NCI-H187 (cell line): ENCODE measurements at places on chromosomes 16 and 17.

DNA sequence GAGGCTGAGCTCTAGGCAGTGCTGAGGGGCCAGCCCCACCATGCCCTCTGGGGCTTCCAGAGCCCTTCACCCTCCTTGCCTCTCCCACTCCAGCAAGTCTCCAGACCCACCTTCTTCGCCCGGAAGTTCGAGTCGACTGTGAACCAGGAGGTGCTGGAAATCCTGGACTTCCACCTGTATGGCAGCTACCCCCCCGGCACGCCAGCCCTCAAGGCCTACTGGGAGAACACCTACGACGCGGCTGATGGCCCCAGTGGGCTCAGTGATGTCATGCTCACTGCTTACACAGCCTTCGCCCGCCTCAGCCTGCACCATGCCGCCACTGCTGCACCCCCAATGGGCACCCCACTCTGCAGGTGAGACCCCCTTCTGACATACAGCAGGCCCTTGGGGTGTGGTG is 10.5 kb downstream of the XYLT2 start:
- DNase-seq, result no peak

GRCh38 chr16:16143038-16143763 is 80.1 kb downstream of the ABCC6 start:
- no peak for DNase-seq

DNA sequence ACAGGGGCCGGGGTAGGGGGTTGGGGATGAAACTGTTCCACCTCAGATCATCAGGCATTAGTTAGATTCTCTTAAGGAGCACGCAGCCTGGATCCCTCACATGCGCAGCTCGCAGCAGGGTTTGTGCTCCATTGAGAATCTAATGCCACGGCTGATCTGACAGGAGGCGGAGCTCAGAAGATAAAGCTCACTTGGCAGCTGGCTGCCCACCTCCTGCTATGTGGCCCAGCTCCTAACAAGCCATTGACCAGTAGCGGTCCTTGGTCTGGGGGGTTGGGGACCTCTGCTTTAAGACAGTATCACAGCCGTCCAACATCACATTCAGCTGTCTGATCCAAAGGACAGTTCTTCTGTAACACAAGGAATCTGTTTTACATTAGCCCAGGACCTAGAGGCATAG is 62.5 kb downstream of the SLC39A11 start:
- DNase-seq, result no peak

DNA sequence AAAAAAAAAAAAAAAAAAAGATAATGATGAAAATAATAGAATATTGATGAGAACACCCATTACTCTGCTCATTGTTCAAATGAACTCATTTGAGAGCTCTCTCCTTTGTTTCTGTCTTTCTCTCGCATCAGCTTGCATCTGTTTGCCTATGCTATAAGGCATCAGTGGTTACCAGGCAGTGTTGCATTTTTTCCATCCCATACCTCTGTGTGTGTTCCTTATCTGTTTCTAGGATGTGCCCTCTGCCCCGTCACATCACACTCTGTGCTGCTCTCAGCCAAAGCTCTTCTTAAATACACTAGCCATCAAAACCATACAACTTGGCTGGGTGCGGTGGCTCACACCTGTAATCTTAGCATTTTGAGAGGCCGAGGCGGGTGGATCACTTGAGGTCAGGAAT is 568.2 kb downstream of the WWOX start:
- DNase-seq, result no peak

DNA sequence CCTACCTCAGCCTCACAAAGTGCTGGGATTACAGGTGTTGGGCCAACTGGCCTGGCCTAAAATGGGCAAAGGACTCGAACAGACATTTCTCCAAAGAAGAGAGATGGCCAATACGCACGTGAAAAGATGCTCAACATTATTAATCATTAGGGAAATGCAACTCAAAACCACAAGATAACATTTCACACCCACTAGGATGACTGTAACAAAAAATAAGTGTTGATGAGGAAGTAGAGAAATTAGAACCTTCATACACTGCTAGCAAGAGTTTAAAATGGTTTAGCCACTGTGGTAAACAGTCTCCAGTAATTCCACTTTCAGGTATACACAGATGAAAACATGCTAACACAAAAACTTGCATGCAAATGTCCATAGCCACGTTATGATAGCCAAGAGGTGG is 5.7 kb downstream of the TMED6 start:
- DNase-seq, result no peak

DNA sequence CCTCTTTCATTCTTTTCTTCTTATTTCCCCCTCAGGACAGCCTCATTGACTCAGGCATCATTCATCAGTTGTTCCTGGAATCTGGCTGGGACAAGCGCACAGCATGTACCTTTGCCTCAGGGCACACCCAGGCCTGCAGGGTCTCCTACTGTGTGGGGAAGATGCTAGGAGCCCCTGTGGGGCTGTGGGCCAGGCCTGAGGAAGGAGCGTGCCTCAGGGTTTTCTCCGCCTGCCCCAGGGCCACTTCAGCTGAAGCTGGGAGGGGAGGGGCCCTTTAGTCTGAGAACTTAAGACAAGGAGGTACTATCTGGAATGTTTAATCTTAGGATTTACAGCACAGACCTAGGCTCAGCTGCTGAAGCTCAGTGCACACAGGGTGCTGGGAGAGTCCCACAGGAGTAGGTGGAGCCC is 7.9 kb downstream of the ELMO3 start:
- DNase-seq, result no peak

DNA sequence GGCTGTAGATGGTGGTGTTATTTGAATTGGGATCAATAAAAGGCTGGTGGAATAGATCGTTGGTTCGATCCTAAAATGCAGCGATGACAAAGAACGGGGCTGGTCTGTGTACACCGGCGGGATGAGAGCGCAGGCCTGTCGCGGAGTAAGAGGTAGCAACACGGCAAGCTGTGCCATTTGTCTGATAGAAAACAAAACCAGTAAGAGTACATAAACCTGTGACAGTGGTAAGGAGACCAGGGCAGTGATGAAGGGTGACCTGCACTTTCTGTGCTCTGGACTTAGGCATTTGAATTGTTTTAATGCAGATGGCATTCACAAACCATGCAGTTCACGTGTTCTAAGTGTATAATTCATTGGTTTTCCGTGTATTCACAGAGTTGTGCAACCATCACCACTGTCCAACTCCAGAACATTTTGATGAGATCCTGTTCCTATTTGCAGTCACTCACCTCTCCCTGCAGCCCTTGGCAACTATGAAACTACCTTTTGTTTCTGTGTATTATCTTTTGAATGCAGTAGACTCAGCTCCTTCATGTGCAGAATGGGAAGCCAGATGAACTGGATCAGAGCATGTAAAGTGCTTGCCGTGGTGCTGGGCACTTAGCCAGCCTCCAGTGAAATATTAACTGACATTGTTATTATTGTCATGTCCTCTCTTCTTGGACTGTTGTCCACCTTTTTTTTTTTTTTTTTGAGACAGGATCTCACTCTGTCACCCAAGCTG is 286.1 kb downstream of the SNX29 start:
- no peak for DNase-seq

GRCh38 chr17:70905796-70906195 is 736.5 kb downstream of the KCNJ2 start:
- DNase-seq, result no peak

DNA sequence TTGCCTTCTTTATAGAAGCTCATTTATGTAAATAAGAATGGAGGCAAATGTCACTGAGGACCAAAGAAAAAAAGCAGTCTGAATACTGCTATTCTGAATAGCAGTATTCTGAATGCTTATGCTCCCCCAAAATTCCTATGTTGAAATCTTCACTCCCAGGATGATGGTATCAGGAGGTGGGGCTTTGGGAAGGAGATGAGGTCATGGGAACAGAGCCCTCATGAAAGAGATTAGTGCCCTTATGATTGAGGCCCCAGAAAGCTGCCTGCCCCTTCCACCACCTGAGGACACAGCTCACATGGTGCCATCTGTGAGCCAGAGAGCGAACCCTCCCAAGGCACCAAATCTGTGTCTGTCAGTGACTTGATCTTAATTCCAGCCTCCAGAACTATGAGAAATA is 28.8 kb downstream of the HEATR6 start:
- no peak for DNase-seq

- DNase-seq, result no peak
Measured at GRCh38 chr16:76487411-76488064, 210.3 kb downstream of the CNTNAP4 start.
